Activated CD4-positive, alpha-beta T cell treated with anti-CD3 and anti-CD28 coated beads, Interleukin-2, Interleukin-4, amounts not matched to agents 100 ng/mL and 50 ng/mL, durations not matched to agents 16 hours and 8 hours (primary cell): ENCODE measurements at places on chromosomes 1 and 21.
A peak's percentile ranks its signal among the peaks of the same experiment; 100 is the strongest.

DNA sequence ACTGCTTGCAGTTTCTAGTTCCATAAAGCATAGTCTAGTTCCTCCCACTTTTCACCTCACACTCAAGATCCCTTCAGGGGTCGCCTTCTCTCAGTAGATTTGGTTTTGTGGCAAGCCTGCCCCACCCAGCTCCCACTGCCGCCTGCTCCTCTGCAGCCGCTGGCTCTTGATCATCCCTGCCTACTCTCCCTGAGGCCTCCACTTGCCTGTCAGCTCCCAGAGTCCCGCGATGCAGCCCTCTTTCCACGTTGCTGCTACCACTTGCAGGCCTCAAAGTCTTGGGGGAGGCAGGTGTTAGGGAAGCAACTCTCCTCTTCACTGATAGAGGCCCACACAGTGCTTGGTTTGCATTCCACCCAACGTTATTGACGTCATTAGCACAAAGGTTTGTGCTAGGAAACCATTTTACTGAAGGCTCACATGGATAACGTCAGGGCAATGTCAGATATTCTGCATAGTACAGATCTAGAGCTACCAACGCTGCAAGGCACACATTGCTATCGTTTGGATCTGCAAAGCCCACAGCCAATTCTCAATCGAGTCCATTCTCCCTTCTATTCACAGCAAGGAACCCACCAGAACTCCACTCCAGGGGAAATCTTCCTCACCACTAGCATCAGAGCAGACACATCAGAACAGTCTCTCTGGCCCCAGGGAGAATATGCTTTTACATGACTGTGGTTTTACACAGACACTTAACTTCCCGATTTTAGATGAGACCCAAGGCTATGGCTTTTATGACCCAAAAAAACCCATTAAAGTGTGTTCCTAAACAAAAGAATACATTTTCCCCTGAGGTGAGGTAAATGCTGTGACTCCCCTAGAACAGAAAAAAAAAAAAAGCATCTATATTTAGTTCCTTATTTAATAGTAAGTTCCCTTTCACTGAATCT, 519.5 kb upstream of the CAMK1G start:
- DNase-seq = no peak

GRCh38 chr21:32889596-32889995, 118.0 kb upstream of the PAXBP1 start:
- no peak for DNase-seq

DNA sequence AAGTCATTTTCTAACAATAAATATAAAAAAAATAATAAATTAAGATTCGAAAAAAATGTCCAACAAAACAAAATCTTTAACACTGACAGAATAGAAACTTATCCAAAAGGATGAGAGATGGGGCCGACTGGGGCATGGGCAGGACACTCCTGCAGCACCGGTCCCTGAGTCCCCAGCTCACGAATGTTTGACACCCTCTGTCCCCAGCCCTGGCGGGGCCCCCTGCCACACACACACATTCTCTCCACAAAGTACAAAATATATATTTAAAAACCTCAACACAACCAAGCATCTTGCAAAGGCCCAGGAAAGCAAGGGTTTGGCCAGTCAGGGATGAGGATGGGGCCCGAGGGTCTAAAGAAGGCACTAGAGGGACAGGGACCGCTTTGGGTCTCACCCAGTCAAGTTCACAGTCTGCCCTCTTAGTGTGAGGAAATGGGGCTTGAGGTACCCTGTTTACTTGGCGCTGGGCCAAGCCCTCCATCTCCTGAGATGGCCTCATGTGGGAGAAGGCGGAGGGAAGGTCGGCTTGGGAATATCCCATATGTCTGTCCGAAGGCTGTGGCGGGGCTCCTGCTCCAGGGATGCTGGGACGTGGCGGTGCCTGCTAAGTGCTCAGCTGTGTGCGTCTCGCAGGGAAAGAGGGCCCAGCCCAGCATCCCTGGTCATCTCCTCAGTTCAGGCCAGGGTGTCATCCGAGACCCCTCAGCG, 31.3 kb downstream of the EPHA2 start:
- DNase-seq = no peak

DNA sequence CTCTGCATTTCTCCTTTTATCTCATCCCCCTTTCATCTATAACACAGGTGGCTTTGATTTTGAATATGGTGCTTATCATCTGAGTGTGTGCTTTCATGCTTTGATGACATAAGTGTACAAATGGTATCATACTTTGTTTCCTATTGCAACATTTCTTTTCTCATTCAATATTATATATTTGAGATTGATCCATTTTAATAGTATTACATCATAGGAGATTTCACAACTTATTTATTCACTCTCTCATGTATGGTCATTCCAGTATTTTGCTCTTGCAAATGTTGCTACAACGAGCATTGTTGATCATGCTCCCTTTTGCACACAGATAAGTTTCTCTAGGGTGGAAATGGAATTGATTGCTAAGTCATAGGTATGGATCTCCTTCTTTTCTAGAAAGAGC, 302.8 kb downstream of the KIF26B start:
- DNase-seq = no peak

GRCh38 chr1:201501144-201501543, 5.8 kb downstream of the CSRP1 start:
- no peak for DNase-seq

- no peak for DNase-seq
Measured at GRCh38 chr1:32303997-32304622, 12.2 kb downstream of the HDAC1 start.

DNA sequence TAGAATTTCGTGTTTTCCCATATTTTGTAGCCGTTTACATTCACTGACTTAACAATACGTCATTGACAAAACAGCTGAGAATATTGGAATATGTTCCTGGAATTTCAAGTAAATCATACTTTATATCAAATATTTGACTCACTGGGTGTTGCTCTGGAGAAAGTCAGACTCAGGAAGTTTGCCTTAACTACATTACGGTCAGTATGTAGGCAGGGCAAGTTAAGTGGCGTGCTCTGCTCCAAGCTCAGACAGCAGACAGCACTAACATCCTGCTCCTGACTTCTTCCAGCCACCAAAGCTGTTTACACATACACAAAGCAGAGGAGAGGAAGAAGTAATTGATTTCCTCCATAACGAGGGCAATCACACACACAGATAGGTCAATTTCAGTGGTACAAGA, 414.6 kb downstream of the LRRIQ3 start:
- DNase-seq = no peak

GRCh38 chr1:234408757-234409156, 35.5 kb downstream of the COA6 start:
- DNase-seq = peak; percentile 63

DNA sequence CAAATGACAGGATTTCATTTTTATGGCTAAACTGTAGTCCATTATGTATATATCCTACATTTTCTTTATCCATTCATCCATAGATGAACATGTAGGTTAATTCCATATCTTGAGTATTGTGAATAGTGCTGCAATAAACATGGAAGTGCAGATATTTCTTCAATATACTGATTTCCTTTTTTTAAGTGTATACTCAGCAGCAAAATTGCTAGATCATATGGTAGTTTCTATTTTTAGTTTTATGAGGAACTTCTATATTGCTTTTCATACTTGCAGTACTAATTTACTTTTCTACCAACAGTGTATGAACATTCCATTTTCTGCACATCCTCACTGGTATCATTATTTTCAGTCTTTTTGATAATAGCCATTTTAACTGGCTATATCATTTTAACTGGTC, 30.1 kb downstream of the OR10J5 start:
- no peak for DNase-seq

DNA sequence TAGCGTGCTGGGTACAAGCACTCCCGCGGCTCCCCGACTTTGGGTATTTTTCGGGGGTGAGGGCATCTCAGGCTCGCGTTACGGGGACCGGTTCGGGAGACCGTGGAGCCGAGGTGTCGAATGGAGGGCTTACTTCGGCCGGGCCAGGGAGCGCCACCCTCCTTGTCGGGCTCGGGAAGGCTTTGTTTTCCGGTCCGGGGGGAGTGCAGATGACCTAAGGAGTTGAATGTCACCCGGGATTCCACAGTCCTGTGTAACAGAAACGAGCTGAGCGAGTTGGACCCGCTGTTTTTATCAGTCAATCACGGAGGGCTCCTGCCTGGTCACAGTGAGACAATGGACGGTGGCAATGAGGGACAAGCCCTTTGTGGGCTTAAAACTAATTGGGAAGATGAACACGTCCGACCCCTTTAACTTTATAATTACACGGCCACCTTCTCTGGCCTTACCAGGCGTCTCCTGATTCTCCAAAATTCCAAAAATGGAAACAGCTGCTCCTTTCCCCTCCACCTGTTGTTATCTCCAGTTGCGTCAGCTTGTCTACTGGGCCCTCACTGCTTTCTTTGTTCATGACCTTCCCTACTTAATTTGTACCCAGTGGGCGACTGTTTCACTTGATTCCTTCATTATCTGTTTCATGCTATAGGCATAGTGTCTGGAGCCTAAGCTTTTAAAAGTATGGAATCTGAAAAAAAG, 929 bp upstream of the TRIM45 start:
- DNase-seq = no peak

DNA sequence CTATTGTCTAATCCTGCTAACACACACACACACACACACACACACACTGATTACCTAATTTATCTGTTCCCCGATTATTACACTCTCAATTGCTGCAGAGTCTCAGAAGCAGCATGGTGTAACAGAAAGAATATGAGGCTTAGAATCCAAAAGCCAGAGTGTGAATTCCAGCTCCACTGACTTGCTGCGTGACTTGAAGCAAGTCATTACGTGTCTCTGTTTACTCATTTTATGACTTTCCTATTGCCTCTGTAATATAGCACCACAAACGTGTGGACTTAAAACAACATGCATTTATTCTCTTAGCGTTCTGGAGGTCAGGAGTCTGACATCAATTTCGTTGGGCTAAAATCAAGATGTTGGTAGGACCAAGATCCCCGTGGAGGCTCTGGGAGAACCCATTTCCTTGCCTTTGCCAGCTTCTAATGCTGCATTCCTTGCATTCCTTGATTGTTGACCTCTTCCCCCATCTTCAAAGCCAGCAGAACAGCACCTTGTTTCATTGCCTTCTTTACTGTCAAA, 55.9 kb upstream of the ATP5PO start:
- peak; percentile 45 for DNase-seq

DNA sequence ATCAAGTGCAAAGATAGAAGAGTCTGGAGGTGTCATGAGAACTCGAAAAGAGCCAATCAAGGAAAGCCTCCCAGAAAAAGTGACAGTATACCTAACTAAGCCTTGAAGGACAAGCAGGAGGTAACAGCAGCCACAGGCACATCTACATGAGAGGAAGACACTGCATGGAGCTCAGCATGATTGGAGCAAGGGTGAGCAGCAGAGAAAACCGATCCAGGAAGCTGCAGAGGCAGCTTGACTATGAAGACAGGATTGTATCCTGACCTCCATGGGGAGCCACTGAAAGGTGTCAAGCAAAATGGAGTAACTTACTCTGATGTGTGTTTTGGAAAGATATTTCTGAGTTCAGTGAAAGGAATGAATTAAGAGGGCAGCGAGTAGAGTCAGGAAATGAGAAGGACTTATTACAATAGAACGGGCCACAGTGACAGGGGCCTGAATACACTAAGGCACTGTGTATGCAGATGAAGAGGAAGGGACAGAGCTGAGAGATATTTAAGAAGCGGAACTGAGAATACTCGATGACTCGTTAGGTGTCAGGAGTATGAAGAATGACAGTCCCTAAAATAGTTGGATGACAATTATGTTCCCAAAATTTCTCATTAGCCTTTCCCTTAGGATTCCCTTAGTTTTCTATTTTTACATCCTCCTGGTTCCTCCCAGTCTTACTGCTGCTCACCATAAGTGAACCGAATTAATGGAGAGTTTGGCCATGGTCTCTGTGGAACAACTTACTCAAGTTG, 139.3 kb upstream of the NFIA start:
- no peak for DNase-seq

DNA sequence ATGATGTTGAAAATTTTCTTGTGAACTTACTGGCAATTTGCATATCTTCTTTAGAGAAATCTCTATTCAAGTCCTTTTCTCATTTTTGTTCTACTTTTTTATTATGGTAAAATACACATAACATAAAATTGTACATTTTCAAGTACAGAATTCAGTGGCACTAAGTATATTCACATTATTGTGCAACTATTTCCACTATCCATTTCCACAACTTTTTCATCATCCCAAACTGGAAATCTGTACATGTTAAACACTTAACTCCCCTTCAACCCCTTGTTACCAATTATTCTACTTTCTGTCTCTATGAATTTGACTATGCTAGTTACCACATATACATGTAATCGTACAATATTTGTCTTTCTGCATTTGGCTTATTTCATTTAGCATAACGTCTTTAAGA, 19.4 kb downstream of the EPS15 start:
- no peak for DNase-seq

DNA sequence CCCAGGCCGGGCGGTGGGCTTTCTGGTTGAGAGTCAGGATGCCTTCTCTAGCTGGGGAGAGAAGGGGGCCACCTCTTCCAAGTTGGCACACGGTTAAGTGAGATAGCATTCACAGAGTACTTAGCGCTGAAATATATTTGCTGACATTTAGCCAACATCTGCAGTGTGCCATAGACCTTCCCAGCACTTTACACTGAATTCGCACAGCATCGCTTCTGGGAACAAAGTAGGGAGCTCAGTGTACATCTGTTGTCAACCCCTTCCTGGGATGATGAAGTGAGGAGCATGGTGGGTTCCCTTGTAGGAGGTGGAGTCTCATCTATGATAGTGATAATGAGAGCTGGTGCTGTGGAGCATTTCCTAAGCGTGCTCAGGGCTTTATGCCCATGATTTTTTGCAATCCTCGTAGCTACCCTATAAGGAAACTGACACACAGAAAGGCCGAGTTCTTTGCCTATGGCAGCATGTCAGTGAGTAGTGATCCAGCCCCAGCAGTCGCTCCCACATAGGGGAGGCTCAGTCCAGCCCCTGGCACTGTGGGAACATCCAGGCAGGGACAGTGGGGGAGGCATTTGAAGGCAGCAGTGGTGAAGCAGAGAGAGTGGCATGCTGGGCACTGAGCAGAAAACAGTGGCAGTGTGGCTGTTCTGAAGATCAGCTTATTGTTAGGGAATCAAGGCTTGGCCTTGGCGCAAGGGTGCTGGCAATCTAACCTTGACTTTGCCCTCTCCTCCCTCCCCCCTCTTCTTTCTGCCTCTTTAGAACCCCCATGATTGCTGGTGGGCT, 176.2 kb downstream of the PGBD5 start:
- no peak for DNase-seq

GRCh38 chr1:36137776-36138175, 11.5 kb downstream of the TRAPPC3 start:
- no peak for DNase-seq
